ENCODE measurements at places on chromosomes 1 and 21.

- peak; percentile 80 for DNase-seq
Observed at GRCh38 chr1:54944610-54945392, 35.6 kb upstream of the TMEM61 start.

GRCh38 chr1:56286956-56287355 is 292.4 kb downstream of the PLPP3 start:
- DNase-seq = no peak

GRCh38 chr21:20486303-20486702 is 511.9 kb upstream of the NCAM2 start:
- DNase-seq = no peak

DNA sequence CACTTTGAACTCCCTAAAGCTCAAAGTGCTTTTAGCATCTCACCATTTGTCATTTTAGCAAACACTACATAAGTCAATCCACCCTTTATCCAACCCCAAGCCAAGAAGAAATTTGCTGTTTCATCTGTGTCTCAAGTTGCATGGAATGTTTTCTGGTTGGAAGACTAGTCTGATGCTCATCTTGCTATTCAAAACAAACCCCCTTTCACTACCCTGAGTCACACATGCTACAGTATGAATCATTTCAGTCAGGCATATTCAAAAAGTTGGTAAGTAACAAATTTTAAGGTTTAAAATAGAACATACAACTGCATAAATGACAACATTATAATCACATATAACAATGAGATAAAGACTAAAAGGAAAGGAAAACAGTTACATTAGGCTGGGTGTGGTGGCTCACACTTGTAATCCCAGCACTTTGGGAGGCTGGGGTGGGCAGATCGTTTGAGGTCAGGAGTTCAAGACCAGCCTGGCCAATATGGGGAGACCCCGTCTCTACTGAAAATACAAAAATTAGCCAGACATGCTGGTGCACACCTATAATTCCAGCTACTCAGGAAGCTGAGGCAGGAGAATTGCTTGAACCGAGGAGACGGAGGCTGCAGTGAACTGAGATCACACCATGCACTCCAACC is 38.7 kb downstream of the DSTYK start:
- DNase-seq = no peak

DNA sequence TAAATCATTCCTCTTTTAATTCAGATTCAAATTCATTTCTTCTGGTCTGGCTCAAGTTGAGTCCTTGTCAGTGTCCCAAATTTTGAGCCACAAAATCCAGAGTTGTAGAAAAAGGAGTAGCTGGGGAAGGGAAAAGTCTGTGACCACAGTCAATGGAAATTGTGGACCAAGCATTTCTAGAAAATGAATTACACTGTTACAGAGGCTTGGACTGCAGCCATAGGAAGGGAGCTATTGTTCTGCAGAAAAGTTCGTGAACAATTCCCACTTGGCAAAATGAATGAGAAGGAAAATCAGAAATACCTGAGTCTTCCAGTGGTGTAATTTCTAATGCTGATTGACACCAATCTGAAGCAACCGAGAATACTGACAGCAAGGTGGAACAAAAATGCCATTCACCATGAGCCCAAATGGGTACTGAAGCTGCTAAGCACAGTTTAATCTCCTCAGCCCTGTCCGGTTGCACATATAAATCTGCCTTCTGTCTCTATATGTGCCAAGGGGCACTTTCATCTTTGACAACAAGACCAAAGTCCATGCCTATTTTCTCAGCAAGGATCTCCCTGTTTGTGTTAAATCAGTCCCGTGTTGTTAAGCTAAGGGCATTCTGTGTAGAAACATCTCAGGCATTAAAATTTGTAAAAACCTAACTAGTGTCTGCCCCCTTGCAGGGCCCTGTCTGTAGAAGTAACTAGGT is 51.3 kb downstream of the TEX35 start:
- DNase-seq = no peak

- DNase-seq = no peak
Observed at GRCh38 chr1:171581226-171581625, 40.8 kb upstream of the MYOCOS start.

DNA sequence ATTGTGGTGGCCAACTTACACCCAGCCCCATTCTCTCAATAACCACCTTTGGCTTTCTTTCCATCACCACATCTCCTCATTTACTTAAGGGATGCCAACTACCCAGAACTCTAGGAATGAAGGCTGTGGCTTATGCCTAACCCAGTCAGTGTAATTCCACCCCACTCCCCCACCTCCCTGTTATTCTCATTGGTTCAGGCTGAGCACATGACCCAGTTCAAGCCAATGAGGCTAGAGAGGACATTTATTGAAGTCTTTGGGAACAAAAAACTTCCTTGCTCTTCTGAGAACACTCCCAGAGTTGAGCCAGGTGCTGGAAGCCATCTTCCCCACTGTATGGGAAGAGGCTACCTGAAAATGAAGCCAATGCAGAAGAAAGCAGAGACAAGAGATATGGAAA is 22.8 kb upstream of the CD2 start:
- no peak for DNase-seq

- DNase-seq = no peak
Observed at GRCh38 chr1:43065616-43066399, 106.3 kb downstream of the EBNA1BP2 start.

DNA sequence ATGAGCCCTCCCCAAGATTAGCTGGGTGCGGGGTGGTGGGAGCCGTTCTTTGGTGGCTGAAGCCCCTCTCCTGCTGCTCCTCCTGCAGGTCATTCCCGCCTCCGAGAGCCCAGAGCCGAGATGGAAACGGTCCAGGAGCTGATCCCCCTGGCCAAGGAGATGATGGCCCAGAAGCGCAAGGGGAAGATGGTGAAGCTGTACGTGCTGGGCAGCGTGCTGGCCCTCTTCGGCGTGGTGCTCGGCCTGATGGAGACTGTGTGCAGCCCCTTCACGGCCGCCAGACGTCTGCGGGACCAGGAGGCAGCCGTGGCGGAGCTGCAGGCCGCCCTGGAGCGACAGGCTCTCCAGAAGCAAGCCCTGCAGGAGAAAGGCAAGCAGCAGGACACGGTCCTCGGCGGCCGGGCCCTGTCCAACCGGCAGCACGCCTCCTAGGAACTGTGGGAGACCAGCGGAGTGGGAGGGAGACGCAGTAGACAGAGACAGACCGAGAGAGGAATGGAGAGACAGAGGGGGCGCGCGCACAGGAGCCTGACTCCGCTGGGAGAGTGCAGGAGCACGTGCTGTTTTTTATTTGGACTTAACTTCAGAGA is 448 bp downstream of the G0S2 start:
- DNase-seq = no peak

- DNase-seq = peak; percentile 75
Observed at GRCh38 chr1:202807451-202807925, 733 bp downstream of the KDM5B start.

DNA sequence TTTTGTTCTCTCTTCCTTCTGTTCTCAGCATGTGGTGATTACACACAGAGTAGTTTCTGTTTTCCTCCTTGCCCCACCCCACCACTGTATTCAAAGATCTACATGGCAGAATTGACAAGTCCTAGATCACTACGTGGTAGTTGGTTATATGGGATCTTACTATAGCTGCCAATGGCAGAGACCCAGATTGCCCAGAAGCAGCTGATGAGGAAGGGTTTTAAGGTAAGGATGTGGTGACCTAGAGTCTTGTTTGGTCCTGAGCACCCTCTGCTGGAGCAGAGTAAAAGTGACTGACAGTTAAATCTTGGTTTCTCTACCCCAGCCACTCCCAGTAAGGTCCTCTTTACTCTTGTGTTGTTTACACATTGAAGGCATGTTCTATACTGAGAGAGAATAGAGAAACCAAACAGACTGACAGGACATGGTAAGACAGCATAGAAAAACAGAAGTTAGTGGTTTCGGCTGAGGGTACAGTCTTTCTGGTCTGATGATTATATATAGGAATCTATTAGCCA is 22.8 kb upstream of the STRIP1 start:
- DNase-seq = peak; percentile 80

DNA sequence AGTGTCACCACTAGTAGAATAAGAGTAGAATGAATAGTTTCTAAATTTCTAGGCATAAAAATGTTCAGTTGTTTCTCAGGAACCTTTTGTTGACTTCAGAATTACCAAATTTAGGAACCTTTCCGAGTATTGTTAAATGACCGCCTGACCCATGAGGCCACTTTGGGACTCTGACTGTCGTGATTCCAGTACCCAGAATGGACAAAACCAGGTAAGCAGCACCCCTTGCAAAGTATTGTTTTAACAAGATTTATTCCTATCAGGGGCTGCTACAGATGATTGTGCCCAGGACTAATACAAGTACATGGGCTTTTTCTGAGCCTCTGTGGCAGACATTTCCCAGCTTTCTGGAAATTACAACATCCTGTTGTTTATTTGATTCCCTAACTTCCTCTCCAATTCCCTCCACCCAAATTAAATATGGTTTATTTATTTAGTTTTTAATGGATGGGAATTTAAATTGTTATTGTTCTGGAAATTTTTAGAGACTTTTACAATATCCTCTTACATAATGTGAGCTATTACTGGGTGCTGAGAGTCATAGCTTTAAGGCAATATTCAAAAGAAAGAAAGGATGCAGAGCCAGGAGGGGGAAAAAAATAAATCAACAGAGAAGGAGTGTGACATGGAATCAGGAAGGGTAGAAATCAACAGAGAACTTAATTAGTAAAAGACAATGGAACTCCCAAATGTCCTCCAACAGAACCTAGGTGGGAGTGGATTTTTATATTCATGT is 37.4 kb upstream of the NTPCR start:
- no peak for DNase-seq

GRCh38 chr1:202880961-202881460 is 7.9 kb downstream of the RABIF start:
- DNase-seq = no peak

DNA sequence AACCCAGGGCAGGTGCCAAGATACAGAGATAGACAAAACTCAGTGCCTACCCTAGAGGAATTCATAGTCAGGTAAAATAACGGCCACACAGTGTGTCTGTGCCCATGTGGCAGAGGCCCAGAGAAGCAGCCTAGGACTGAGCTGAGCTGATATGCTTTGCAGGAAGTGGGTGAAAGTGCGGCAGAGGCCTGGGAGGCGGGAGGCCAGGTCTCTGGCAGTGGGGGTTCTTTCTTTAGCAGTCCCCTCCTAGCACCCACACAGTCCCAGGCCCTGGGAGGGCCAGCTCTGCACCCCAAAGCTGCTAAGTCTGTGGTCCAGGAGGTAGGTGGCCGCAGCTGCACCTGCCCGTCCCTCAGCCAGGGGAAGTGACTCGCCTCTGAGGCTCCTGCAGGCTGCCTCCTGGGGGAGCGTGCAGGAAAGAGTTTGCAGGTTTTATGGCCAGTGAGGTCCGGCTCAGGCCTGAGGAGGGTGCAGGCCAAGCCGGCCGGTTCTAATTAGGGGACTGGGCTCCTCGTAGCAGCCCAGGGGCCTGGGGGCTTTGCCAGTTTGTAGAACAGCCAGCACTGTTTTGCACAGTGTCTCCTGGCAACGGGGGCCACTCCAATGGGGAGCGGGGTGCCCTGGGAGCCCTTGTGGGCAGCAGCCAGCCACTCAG is 107.9 kb downstream of the SPSB1 start:
- DNase-seq = no peak

DNA sequence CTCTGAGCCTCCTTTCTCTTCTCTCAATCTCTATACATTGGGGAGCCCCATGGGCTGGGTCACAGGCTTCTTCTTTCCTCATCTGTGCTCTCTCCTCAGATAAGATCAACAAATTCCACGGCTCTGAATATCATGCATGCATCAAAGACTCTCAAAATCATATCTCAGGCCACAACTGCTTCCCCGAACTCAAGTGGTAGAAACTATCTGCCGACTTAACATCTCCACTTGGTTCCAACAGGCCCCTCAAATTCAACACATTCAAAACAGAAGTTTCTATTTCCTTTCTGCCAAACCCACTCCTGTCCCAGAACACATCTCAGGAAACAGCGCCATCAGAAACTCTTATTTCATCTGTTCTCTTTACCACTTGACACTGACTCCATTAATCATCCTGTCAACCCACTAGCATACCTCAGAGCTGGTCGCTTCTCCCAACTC is 16.7 kb downstream of the DDX59 start:
- peak; percentile 39 for DNase-seq

- DNase-seq = no peak
Observed at GRCh38 chr1:43444836-43445235, 8.9 kb downstream of the HYI start.
